Stimulated activated CD8-positive, alpha-beta memory T cell treated with anti-CD3 and anti-CD28 coated beads, Interleukin-7, amount 100 ng/mL, for 48 hours (primary cell): ENCODE measurements at places on chromosomes 5 and 9.

DNA sequence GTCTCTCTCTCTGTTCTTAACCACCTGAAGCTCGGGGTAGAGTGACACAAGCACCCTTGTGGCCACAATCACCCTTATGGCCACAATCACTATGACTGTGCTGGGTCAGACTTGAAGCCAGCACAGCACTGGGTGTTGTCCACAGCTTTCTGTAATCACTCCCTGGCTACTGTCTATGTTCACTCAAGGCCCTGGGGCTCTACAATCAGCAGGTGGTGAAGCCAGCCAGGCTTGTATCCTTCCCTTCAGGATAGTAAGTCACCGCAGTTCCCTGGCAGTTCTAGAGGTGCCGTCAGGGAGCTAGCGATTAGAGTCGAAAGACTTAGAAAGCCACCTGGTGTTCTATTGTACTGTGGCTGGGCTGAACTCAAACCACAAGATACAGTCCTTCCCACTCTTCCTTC is 44.2 kb downstream of the GDA start:
- DNase-seq: no peak

GRCh38 chr5:14995229-14995628 is 123.7 kb upstream of the ANKH start:
- no peak for DNase-seq

DNA sequence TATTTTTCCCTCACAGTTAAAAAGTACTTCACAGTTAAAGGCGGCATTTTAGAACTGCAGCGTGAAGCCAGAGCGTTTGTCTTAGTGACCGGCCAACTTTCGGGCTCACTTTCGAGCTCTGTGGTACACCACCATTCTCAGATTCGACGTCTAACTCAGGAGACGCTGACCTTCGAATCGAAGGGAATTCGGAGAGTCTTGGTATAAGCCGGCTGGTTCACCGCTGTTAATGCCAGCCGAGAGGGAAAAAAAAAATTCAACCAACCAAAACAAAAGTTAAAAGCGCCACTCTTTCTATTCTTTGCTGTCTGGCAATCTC is 544 bp upstream of the SNX24 start:
- DNase-seq: no peak

- no peak for DNase-seq
These were observed 288.1 kb downstream of the NNT start for GRCh38 chr5:43891112-43891511.

DNA sequence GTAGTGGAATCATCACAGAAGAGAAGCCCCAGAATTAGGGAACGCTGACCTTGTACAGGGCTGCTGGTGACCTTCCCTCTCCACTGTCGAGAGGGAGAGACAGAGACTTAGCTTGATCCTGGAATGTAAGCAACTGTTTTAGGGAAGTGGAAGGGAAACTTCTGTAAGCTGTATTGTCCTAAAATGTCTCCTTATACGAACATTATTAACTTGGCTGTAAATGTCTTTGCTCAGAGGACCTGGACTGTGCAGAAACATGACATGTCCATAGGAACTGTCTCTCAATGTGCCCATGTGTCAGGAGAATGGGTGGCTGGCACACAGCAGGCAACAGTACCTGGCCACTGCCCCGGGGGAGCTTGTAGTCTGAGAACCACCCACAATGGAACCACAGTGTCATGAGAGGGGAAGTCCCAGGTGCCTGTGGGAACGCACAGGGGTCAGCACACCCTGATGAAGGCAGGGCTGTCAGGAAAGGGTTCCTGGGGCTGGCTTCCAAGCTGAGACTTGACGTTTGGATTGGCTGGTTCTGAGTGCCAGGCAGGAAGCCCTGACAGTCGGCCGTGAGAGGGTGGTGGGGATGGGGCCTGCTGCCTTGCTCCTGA is 34.0 kb downstream of the DAP start:
- no peak for DNase-seq

- DNase-seq: no peak
These were observed 53.4 kb downstream of the INIP start for GRCh38 chr9:112664531-112664930.
